ENCODE measurements at places on chromosomes 2 and 18. TPM values are rescaled to one million over a fixed set of nuclear protein-coding genes. Genes with fewer than 3 reads are reported as not detected.

The UPP2 gene
- not detected for total RNA-seq

The MALL gene
- total RNA-seq = 2.9 TPM

The IL36G gene
- not detected for total RNA-seq

The ELOA2 gene
- not detected for total RNA-seq

The REL gene
- 10.0 TPM for total RNA-seq

The CACNB4 gene
- total RNA-seq = 2.7 TPM

The FTCDNL1 gene
- 0.79 TPM for total RNA-seq

The RUFY4 gene
- not detected for total RNA-seq

The SKA1 gene
- 4.8 TPM for total RNA-seq

Measured in placental epithelial cell (primary cell).